ENCODE measurements at places on chromosomes 12 and 14.

GRCh38 chr12:53328043-53328435 lies 6.6 kb upstream of the AAAS start:
- no peaks in the 10 kb centered on the region for H3K27me3 ChIP-seq
- no peak overlapping the region for H3K27ac ChIP-seq
- peaks cover 21% of the 10 kb centered on the region for H3K4me1 ChIP-seq

DNA sequence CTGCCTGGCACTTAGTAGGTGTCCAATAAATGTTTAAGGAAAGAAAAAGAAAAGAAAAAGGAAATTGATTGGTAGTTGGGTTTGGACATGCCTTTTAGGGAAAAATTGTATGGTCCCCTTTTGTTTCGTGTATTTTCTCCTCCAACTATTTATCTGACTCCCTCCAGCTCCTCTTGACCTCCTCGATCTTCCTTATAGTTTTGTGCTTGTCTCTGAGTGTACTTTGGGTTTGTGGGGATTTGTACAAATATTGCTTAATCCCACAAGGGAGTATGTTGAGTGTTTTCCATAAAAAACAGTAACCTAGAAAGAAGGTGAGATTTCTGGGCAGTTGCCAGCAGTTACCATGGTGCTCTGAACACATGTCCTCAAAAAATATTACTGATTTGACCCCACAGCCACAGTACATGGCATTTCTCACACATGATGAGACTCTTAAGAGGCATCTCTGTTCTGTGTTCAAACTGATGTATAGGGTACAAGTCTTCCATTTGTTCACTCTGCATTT lies 15.7 kb downstream of the PLEKHG7 start:
- H3K4me3 ChIP-seq, result no peak overlapping the region
- H3K4me1 ChIP-seq, result no peaks in the 10 kb centered on the region
- no peak for DNase-seq
- H3K36me3 ChIP-seq, result no peaks in the 10 kb centered on the region
- H3K27ac ChIP-seq, result no peak overlapping the region
- no peaks in the 10 kb centered on the region for H3K27me3 ChIP-seq

DNA sequence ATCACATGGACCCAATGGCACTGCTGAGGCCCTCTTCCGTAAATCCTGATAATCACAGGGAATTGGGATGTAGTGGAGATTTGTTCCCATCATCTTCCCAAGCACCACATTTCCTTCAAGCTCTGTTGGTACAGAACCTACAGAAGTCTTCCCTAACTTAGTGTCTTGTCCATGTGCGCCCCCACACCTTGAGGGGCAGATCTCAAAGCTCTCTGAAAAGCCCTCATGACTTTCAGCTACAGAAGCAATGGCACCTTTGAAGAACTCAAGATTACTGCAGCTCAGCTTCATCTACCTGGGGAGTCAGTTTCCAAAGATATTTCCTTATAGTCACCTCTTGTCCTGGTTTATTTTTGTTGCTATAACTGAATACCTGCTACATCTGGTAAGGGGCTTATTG lies 54.2 kb downstream of the MYF5 start:
- H3K27me3 ChIP-seq, result no peaks in the 10 kb centered on the region
- H3K4me3 ChIP-seq, result no peak overlapping the region
- H3K27ac ChIP-seq, result no peak overlapping the region
- DNase-seq, result no peak

DNA sequence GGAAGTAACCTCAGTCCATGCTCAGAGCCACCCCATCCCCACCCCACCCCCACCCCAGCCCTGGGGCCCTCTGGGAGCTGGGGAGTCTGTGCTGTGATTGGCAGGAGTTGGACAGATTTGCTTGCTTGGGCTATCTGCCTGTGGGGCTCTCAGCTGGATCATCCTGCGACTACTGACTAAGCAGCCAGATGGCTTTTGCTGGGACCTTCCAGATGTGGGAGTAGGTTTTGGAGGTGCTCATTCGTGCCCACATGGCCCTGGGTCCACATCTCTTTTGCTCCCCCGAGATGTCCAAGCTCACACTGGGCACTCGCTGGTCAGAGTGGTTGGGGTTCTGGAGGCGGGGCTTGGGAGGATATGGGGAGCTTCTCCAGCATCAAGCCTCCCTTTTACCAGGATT lies 138.9 kb downstream of the TSPAN9 start:
- no peak for DNase-seq
- H3K4me3 ChIP-seq, result no peak overlapping the region
- H3K4me1 ChIP-seq, result peaks cover 12% of the 10 kb centered on the region
- no peaks in the 10 kb centered on the region for H3K27me3 ChIP-seq
- no peaks in the 10 kb centered on the region for H3K36me3 ChIP-seq

DNA sequence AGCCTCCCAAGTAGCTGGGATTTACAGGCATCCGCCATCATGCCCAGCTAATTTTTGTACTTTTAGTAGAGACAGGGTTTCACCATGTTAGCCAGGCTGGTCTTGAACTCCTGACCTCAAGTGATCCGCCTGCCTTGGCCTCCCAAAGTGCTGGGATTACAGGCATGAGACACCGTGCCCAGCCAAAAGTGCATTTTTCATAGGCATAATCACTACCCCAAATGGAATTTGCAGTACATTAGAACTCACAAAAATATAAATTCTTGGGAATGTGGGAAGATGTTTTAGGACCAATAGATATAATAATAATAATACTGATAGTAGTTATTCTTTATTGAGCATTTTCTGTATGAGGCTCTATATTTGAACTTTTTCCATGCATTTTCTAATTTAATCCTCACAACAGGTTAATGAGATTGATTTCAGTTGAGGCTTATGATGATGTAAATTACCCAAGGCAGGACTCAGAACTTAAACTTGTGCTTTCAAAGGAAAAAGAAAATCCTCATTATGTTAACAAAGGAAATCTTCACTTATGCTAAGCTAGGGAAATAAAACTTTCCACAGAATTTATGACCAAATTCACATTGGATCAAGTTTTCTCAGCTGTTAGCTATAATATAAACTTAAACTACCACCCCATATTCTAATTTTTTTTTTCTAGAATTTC lies 121.6 kb downstream of the SRGAP1 start:
- H3K4me3 ChIP-seq, result no peak overlapping the region
- H3K4me1 ChIP-seq, result peaks cover 6% of the 10 kb centered on the region
- no peak for DNase-seq
- H3K36me3 ChIP-seq, result no peaks in the 10 kb centered on the region
- H3K27ac ChIP-seq, result no peak overlapping the region

GRCh38 chr12:23536293-23536692 lies 413.2 kb downstream of the SOX5 start:
- no peaks in the 10 kb centered on the region for H3K27me3 ChIP-seq
- no peak overlapping the region for H3K27ac ChIP-seq

DNA sequence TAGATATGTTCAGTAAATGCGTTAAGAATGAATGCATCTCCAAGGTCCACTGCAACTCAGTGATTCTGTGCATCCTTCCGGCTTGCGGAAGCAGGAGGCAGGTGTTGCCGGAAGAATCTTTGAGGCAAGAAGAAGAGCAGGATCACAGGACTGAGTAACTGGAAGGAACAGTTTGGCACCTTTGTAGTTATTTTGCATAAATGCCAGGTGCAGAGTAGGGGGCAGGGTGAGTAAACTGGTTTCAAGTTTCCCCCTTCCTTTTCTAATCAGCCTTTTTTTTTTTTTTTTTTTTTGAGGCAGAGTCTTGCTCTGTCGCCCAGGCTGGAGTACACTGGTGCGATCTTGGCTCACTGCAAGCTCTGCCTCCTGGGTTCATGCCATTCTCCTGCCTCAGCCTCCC lies 22.3 kb downstream of the DYRK4 start:
- H3K36me3 ChIP-seq, result no peaks in the 10 kb centered on the region
- H3K4me3 ChIP-seq, result no peak overlapping the region
- H3K27me3 ChIP-seq, result no peaks in the 10 kb centered on the region
- no peaks in the 10 kb centered on the region for H3K4me1 ChIP-seq

DNA sequence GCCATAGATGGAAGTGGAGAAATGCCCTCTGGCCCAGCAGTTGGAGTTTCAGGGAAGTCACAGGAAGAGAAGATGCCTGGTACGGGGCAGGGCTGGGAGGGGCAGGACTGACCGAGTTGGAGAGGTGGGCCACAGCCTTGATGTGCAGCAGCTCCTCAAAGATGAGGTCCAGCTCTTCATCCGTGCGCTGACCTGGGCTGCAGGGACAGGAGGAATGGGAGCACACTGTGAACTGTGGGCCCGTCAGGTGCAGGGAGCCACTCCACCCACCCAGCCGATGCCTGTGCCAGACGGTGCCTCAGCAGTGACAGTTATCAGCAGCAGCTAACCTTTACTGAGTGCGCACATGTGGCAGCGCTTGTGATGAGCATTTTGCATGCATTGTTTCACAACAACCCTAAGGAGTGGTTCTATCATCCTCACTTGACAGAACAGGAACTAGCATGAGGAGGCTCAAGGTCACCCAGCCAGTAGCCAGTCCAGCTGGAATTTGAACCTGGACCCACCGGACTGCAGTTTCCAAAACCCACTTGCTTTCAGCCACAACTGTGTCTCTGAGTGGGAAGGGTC lies 8.4 kb downstream of the RAPGEF3 start:
- no peak overlapping the region for H3K27ac ChIP-seq
- H3K27me3 ChIP-seq, result no peaks in the 10 kb centered on the region
- DNase-seq, result no peak
- no peaks in the 10 kb centered on the region for H3K36me3 ChIP-seq
- no peak overlapping the region for H3K4me3 ChIP-seq
- H3K4me1 ChIP-seq, result peaks cover 33% of the 10 kb centered on the region

- no peaks in the 10 kb centered on the region for H3K4me1 ChIP-seq
- DNase-seq, result no peak
Measured at GRCh38 chr12:131732996-131733615, 22.2 kb downstream of the SFSWAP start.

DNA sequence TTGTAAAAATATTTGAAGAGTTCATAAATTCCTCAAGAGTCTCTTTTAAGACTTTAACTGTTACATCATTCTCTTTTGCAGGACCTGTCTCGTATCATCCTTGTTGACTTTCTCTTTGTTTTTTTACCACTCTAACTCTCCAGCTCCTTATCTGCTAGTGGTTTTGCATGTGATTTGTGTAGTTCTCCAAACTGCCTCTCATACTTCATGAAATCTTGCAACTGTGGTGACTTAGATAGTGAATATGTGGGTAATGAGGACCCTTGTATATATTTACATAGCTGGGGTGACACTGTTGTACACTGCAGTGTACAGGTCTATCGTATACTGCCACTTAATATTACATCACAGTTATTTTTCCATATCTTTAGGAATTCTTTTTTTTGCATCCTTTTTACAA lies 40.2 kb upstream of the EMP1 start:
- no peak overlapping the region for H3K4me3 ChIP-seq
- no peaks in the 10 kb centered on the region for H3K4me1 ChIP-seq
- no peaks in the 10 kb centered on the region for H3K27me3 ChIP-seq
- DNase-seq, result no peak
- no peak overlapping the region for H3K27ac ChIP-seq

DNA sequence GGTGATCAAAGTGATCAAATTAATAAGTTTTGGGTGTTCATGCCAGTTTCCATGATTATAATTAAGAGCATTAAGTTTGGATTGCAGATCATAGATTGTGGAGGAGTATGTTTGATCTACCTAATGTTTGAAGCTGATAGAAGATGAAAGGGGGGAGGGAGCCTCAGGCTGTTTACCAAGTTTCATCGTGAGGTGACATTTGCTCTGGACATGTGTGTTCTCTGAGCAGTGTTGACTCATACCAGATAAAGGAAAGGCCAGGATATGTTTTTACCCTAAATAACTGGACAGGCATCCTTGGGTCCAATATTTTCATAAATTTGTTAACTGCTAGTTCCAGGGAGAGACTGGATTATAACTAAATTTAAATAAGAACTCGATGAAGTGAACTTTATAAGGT lies 3.5 kb upstream of the SEL1L start:
- no peaks in the 10 kb centered on the region for H3K36me3 ChIP-seq
- no peak overlapping the region for H3K4me3 ChIP-seq
- H3K27ac ChIP-seq, result peak overlapping the region; percentile 91
- H3K27me3 ChIP-seq, result no peaks in the 10 kb centered on the region
- H3K4me1 ChIP-seq, result peaks cover 58% of the 10 kb centered on the region
- peak; percentile 56 for DNase-seq

DNA sequence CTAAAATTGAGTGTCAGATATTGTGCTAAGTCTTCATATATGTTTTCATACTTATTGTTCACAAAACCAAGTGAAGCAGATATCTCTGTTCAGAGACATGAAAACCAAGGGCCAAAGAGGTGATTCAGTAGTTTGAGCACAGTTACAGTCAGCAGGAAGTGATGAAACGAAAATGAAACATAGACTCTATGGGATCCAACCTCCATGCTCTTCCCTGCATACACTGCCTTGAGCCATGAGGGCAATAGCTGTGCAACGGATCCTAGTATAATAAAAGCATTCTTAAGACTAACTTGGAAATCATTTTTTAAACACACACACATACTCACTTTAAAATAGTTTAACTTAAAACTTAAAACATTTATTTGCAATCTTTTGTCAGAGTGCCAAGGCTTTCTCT lies 27.9 kb downstream of the ESR2 start:
- no peak for DNase-seq
- H3K4me1 ChIP-seq, result no peaks in the 10 kb centered on the region
- H3K36me3 ChIP-seq, result no peaks in the 10 kb centered on the region
- H3K4me3 ChIP-seq, result no peak overlapping the region

DNA sequence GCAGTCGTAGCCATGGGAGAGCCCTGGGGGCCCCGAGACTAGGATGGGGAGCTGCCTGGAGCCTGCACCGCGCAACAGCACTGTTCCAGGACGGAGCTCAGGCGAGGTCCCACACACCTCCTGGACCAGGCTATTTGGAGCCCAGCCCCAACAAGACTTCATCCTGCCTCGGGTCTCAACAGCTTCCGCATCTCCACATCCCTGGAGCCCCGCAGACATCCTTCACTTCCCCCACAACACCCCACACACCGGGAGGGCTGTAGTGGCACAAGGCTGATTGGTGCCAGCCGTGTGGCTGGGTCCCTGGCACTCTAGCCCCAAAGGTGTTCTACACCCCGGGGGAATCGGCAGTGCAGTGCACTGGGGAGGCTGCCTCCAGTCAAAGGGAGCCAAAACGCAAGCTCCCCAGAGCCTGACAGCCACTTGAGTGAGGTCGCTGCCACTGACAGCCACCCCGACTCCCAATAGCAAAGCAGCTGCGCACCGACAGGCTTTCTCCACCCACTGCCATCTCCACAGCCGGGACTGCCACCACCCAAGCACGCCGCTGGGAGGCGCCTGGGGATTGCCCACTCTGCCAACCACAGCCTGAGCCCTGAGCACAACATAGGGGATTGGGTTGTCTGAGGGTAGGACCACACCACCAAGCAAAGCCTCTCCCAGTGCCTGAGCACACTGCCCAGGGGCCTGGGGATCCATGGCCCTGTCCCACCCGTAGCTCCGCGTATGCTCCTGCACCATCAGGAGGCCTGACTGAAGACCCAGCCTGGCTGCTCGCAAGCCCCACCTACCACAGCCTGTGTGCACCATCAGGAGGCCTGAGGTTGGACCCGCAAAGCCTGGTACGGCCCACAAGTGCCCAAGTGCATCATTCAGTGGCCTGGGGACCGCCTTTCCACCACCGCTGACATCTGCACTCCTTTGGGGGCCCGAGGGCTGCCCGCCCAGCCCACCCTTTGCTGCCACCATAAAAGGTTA lies 13.2 kb upstream of the KLRF1 start:
- peak; percentile 55 for DNase-seq
- no peaks in the 10 kb centered on the region for H3K36me3 ChIP-seq
- H3K4me3 ChIP-seq, result no peak overlapping the region
- H3K27me3 ChIP-seq, result no peaks in the 10 kb centered on the region
